Karpas-422 (cell line): ENCODE measurements at places on chromosomes 7 and 10. TPM values are rescaled to one million over a fixed set of nuclear protein-coding genes. Genes with fewer than 3 reads are reported as not detected.

SKIDA1 gene
- 0.22 and 1.5 TPM in 2 replicates for total RNA-seq

CCDC7 gene
- total RNA-seq = 8.9 and 19.7 TPM in 2 replicates

ACTR3C gene
- total RNA-seq = 0.48 and 13.8 TPM in 2 replicates

PNLIPRP1 gene
- total RNA-seq = not detected in 2 replicates

DDX56 gene
- 66.8 and 73.3 TPM in 2 replicates for total RNA-seq

TRPV6 gene
- 0.07 TPM in 1 of 2 replicates, not detected in the other for total RNA-seq

LRGUK gene
- total RNA-seq = 1.7 and 1.9 TPM in 2 replicates

SLC39A12 gene
- total RNA-seq = not detected in 2 replicates

GRCh38 chr7:43764039-43764761, 5.7 kb downstream of the BLVRA start:
- DNase-seq = peak; percentile 49

DNA sequence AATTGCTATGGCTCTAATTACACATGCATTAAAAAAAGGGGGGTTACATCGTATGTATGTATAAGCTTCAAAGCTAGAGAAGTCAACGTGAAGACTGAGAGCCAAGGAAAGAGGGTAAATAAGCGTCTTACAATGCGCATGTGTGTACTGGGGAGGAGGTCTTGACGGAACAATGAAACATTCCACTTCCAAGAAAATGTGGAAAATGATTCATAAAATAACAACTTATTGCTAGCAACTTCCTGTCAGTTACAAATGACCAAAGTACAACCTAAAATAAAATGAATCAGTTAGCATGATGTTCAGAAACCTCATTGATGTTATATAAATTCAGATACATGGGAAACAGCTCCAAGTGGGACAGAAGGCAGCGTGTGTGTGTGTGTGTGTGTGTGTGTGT, 104.1 kb upstream of the RHEB start:
- no peak for DNase-seq

GRCh38 chr7:40544871-40545303, 410.1 kb downstream of the SUGCT start:
- DNase-seq = no peak

GRCh38 chr7:68121056-68121455, 1124.4 kb downstream of the TYW1 start:
- no peak for DNase-seq

- DNase-seq = no peak
These were observed 87.8 kb downstream of the CREB5 start for GRCh38 chr7:28500138-28500537.

DNA sequence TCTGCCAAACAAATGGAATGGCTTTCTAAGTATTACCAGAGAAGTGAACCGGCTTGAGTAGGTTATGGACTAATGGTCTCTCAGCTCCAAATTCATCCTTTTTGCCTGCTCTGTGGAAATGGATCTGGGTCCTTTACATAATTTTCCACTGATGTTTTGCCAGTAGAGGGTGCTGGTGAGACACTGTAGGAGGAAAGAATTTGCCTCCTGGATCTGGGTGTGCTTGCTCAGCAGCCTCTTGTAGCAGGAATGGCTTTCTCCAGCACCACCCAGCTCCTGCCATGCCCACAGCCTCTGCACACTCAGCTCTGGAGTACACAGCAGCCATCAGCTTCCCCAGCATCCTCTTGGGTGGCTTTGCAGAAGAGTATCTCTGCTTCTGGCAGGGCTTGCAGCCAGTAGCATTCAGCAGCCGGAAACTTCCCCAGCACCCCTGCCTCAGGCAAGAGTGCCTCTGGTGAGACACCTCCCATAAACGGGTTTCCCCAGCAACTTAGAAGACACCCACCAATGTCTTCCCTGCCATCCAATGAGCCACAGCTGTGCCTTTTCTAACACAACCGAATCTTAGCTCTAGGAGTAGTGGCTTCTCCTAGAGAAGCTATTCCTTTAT, 235.0 kb upstream of the PLPP4 start:
- peak; percentile 88 for DNase-seq

DNA sequence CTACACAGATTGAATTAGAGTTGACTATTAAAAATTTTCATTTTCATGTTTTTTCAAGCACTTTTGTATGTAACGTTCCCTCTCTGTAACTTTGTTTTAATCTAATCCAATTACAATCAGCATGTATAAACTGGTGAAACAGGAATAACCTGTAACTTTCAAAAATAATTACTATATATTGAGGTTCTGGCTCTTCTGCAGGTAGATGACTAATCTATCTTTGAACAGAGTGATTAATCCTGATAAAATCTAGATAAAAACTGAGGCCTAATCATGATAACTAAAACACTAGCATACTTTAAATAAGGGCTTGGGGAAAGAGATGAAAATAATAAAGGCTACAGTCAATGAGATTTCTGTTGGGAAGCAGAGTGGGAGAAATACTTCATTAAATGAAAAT, 101.6 kb upstream of the KCND2 start:
- DNase-seq = no peak

DNA sequence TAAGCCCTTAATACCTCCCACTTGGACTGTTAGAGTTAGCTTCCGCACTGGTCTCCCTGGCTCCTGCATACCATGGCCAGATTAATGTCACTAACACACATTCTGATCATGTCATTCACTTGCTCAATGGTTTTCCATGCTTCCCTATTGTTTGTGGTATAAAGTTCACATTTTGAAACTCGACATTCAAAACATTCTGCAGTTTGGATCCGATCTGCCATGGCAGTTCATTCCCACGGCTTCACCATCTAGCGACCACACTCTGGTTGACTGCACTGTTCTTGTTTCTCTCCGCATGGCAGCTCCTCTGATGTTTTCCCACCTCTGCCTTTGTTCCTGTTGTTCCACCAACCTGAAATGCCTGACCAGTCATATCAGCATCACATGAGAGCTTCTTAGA, 87.4 kb upstream of the WAC start:
- no peak for DNase-seq

DNA sequence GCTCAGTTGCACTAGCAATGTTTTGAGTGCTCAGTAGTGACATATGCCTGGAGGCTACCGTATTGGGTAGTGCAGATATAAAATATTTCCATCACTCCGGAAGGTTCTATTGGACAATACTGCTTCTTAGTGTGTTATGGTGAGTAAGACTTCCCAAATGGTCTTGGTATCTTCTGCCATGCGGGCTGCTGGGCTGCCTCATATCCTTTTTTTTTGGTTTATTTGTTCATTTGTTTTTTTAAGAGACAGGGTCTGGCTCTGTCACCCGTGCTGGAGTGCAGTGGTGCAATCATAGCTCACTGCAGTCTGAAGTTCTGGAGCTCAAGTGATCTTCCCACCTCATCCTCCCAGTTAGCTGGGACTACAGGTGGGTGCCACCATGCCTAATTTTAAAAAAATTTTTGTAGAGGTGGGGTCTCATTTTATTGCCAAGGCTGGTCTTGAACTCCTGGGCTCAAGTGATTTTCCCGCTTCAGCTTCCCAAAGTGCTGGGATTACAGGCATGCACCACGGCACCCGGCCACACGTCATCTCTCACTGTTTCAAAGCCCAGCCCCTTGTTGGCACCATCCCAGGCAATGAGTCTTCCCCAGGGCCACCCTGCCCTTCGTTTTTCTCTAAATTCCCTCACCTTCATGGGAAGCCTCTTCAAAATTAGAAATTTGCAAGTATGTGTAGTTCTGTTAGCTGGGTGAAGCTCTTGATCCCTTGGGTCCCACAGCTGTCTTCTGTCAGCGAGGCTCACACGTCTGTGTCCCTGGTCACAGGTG, 111.0 kb upstream of the KLF14 start:
- no peak for DNase-seq

DNA sequence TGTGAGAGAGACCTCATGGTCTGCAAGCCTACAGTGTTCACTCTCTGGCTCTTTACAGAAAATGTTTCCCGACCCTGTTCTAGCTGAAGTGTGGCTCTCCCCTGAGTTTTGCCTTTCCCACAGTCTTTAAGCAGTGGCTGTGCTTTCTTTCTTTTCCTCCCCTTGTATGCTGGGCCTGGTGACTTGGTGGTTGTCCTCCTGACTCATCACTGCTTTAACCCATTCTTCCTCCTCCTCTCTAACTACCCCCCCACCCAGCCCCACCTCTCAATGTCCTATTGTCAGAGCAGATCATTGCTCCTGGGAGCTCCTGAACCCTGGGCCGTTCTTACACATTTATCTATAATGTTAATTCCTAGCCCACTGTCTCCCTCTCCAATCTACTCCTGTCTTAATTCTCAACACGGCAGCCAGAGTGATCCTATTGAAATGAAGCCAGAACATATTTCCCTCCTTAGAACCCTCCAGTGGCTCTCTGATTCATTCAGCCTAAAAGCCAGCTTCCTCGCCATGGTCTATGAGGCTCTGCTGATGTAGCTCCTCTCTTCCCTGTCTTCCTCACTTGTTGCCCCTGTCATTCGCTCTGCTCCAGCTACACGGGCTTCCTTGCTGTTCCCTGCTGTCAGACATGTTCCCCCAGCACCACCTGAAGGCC, 55.0 kb downstream of the DENND11 start:
- no peak for DNase-seq

GRCh38 chr7:91973639-91974038, 33.0 kb downstream of the AKAP9 start:
- no peak for DNase-seq

DNA sequence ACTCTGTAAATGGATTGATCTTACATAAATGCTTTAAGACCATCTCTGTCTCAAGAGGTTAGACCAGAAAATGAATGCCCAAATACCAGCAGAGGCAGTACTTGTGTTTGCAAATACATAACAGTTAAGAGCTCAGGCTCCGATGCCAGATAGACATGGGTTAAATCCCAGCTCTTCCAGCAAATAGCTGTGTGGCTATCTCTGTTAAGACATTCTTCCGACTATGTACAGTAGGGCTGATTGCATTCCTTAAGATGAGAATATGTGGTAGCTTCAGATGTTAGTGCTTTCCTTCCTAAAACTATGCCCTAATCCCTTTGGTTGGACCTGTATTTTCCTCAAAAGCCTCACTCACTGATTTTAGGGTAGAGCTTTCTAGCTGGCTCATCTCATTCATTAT, 2.2 kb downstream of the IDE start:
- DNase-seq = no peak

- DNase-seq = no peak
These were observed 43.8 kb downstream of the ETV1 start for GRCh38 chr7:13945670-13946069.

- no peak for DNase-seq
These were observed 317.1 kb upstream of the NPVF start for GRCh38 chr7:25545124-25546008.

DNA sequence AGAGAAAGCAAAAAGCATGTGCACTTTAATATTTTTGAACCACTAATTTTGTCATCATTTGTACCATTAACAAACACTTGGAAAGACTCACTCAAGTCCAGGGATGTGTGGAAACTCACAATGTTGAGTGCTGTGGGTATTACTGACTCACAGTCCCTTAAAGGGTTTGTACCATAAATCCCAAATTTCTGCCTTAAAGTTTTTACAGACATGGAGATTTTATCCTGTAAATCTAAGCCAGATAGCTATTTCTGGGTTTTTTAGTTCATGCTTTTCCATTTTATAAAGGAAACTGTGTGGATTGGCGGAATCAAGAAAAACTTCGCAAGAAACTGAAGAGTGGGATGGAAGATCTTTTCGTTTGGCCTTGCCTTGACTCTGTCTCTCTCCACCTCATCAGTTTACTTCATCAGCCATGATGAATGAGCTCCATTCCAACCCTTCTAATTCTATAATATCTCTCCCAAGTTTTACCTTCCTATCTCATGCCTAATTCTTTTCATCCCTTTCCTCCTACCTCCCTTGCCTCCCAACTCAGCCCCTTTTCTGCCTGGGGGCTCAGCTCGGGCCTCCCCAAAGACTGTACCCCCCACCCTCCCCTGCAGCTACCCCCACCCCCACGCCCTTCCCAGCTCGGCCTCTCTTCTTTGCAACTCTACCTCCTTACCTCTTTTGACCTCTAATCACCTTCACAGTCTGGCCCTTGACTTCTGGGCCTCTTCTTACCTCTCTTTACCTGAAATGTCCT, 218.5 kb upstream of the MKLN1 start:
- DNase-seq = peak; percentile 63

DNA sequence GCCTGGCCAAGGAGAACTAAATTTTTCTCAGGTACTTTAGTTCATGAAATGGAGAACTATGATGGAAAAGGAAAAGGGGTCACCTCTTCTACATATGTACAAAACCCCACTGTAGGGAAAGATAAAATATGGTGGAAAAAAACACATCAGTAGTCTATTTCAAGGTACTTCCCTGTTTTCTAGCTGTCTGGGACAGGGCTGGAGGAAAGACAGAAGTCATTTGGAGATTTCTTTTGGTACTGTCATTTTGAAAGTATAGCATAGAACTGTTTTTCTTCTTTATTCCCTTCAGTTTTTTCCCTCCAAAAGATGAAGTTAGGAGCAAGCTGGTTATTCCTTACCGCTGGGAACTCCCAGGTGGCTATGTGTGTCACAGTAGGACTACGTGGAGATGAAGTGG, 196.1 kb downstream of the DOCK4 start:
- no peak for DNase-seq
